ENCODE measurements at places on chromosomes 3 and 15.

- DNase-seq: no peak
Measured at GRCh38 chr3:140456974-140457373, 220.9 kb upstream of the TRIM42 start.

DNA sequence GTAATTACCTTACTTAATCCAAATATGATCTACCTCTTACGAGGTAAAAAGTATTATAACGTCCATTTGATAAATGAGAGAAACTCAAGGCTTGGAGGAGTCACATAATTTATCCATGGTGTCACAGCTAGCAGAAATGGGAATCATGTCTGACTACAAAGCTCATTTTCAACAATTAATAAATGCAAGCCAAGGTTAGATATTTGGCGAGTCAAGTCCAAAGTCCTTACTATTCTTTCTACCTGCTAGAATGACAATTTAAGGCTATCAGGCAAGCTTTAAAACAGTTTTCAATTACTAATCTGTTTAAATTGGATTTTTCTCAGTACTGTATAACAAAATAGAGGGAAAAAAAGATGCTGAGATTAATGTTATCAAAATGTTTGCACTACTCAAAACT lies 68.6 kb downstream of the DLG1 start:
- DNase-seq: no peak

GRCh38 chr3:195269375-195270078 lies 1.4 kb downstream of the XXYLT1 start:
- no peak for DNase-seq

- no peak for DNase-seq
Measured at GRCh38 chr3:30614373-30614772, 8.0 kb downstream of the TGFBR2 start.

DNA sequence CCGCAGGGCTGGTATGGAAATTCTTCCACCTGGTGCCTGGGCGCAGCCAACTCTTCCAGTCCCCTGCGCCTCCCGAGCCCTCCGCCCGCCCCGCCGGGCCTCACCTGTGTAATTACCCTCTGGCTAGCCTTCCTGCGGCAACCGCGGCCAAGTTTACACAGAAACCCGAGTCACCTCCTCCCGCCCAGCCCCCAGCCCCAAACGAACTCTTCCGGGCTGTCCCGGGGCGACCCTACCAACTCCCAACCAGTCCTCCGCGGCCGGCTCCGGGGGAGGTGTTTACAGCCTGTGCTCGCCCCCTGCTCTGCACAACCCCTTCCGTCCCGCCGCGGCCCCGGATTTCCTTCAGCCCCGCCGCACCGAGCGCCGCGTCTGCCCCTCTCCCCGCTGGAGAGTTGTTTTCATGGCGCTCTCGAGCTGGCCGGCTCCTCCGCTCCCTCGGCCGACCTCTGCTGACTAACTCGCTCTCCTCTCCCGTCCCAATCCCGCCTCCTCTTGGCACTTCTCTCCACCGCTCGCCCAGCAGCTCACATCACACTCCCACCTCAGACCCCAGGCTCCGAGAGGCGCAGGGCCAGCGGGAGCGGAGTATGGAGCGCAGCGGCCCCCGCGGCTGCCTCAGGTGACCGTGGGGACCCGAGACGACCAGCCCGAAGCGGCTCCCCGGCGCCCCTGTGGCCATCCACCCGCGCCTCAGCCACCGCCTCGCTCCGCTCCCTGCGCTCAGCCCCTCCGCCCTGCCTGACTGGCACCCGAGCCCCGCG lies 538 bp downstream of the ATOSA start:
- DNase-seq: peak; percentile 66

GRCh38 chr3:45995236-45996192 lies at the start of gene FYCO1:
Gene FYCO1 (minus strand): TSS chr3:45995824. CDS start chr3:45984910, 10,914 bp downstream.
- DNase-seq: peak; percentile 86

DNA sequence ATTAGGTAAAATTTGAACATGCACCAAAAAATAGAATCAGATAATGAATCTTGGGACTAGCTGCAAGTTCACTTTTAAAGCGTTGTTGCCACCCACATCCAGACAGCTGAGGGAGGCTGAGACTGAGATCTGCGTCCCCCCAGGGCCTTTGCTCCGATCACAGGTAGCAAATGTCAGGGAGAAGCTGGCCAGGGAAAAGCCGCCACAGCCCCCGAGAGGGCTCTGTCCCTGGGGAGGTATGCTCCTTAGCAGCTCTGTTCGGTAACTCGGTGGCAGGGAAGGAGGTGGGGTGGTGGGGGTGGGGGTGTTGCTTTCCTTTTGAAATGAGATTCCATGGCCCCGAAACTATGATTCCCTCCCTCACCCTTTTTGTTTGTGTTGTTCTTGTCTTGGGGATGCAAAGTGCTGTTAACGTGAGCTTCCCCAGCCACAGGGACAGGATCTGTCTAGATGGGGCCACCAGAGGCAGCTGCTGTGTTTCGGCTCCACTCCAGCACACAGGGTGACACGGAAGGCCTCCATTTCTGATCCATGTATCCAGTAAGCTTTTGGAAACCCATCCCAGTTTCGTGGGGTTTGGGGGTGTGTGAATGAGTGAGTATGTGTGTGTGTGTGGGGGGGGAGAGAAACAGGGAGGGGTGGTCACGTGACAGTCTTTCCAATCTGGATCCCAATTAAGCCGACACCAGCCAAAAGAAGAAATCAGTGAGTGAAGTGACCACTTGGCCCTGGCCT lies 1.1 kb upstream of the MINAR1 start:
- no peak for DNase-seq

- DNase-seq: peak; percentile 59
Measured at GRCh38 chr3:23368731-23369130, 165.6 kb downstream of the UBE2E2 start.

GRCh38 chr3:179677884-179678283 lies 25.0 kb downstream of the USP13 start:
- DNase-seq: no peak

DNA sequence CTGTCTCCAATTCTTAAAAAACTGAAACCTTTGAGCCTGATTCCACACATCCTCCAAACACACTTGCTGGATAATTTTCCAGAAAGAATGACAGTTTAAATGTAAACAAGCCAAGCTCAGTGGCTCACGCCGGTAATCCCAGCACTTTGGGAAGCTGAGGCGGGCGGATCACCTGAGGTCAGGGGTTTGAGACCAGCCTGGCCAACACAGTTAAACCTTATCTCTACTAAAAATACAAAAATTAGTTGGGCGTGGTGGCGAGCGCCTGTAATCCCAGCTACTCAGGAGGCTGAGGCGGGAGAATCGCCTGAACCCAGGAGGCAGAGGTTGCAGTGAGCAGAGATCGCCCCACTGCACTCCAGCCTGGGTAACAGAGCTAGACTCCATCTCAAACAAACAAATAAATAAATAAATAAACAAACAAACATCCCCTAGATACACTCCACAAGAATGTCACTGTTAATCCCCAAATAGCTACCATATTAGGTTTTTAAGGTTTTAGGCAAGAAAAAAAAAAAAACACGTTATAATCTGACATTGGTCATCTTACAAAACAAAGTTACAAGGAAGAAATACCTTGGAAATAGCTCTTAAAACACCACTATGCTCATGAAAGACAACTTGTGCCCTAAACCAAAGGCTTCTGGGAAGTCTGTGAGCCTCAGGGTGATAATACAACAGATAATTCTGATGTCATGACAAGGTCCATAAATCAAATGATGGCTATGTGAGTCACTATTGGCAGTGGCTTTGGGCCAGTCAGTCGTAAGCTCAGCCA lies 13.2 kb downstream of the TNIK start:
- DNase-seq: peak; percentile 93

- no peak for DNase-seq
Measured at GRCh38 chr15:35496585-35496984, 49.4 kb downstream of the DPH6 start.

DNA sequence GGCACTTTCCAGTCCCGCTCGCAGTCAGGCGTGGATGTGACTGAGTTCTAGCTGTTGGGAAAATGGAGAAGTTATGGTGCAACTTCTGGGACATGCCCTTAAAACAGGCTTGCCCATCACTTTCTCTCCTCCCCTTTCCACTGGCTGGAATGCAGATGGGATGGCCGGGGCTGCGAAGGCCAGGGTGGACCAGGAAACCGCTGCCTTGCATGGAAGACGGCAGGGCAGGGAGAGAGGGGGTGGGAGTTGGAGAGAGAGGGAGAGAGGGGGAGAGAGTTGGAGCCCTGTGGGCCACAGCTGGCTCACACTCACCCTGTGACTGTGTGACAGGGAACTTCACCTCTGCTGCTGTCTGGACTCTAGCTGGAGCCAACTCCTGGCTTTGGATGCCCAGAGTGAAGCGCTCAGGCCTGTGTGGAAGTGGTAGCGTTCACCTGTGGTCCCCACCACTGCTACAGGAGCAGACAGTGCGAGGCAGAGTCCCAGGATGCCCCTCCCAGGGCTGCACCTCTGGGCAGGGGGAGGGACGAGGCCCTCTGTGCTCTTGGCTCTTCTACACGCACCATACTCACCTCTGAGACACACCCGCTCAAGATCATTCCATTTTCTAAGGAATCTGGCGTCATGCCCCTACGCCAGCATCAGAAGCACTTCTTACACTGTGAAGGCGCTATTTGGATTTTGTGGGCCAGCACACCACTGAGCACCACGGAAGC lies 36.6 kb downstream of the KLHL25 start:
- no peak for DNase-seq

DNA sequence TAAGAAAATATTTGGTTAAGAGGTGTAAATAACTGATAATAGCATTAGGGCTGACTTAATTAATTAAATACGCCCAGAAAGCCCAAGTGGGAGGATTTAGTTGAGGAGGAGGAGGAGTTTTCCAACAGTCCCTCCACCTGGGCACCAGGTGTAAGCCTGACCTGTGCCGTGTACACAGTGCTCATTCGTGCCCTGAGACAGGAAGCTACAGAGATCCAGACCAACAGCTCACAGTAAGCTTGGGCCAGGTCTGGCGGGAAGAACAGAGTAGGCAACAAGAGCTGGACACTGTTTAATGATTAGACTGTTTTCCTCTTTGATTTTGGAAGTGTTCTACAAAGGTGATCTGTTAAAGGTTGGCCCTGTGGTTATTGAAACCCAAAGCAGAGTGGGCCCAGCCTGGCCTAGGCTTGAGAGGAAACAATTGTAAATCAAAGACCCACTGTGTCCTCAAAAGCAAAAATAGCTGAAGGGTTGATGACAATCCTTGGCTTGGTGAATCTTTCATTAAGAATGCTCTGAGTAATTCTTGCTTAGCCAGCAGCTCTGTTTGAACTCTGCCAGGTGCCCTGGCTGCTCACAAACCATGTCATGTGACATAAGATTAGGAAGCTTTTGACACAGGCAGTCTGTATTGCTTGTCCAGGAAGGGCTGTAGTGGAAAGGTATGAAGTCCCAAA lies 13.8 kb downstream of the SQOR start:
- DNase-seq: peak; percentile 86

DNA sequence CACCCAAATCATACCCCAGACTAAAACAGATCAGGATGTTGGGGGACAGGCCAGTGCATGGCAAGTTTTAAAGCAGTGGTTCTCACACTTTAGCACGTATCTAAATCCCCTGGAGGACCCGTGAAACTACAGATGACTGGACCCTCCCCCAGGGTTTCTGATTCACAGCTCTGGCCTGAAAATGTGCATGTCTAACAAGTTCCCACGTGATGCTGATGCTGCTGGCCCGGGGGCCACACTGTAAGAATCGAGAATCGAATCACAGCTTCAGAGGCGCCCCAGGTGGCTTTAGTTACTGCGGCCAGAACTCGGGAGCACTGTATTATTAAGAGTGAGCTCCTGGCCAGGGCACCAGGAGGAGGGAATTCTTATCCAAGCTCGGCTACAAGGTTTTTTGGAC lies 11.6 kb downstream of the ADAMTS17 start:
- DNase-seq: no peak

DNA sequence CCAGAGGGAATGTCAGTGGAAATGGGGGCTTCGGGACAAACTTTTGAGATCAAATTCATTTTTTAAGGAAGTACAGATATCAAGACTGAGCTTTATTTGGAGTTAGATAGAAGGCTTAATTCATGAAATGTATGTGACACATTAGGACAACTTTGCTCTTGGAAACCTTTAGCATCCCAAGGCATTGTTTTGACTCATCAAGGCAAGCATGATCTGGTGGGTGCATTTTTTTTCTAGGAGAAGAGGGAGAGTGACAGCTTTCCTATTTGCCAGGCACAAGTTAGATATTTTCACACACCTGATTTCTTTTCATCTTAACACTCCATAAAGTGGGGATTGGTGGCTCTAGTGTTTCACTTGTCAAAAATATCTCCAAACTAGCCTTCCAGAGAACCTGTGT lies 61.5 kb upstream of the RPL35A start:
- DNase-seq: no peak

- no peak for DNase-seq
Measured at GRCh38 chr15:91968610-91969009, 115.1 kb downstream of the SLCO3A1 start.

DNA sequence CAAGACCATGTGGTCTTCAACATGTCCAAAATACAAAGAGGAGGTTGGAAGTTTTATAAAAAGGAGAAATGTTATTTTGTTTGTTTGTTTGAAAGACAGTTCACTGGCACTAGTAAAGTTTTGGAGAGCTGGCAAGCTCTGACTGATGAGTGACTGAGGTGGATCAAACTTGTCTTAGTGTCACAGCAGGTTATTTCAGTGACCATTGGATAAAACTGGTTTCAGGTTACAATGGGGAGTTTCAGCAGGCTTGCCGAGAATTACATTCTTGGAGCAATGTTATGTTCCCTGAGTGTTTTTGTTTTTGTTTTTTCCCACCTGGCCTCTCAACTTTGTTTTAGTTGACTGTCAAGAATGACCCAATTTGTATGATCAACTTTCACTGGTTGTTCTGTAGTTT lies 414.5 kb upstream of the ARHGEF26 start:
- DNase-seq: no peak

DNA sequence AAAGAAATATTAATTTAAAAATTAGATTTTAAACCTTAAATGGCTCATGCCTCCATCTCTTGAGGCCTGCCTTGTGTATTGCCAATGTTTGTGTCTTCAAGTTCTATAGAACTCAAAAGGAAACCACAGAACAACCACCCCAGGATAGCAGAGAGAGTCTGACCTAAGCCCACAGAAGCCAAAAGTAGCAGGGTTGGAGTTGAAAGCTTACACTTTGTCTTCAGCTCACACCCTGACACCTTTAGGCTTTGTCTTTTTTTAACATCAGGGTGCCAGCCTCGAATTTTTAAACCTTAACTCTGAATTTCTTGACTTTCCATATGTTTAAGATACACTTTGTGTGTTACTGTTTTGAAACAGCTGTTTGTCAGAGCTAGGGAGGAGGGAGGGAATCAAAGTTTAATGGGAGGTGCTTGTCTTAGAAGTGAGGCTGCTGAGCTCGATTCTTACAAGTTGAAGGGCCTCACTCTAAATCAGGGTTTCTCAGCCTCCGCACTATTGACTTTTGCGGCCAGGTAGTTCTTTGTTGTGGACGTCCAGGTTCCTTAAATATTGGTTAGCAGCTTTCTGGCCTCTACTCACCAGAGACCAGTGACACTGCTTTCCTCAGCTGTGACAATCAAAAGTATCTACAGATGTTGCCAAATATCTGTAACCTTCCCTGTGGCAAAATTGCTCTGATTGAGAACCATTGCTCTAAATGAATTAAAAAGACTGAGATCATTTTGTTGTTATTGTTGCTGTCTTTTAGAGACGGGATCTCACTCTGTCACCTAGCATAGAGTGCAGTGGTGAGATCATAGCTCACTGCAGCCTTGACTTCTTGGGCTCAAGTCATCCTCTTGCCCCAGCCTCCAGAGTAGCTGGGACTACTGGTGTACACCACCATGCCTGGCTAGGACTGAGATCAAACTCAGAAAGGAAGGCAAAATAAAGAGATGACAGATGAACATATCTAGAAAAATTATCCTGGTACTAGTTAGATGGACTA lies 139.2 kb upstream of the EOMES start:
- DNase-seq: no peak

Data from IMR-90 (cell line).